ENCODE measurements at places on chromosomes 7 and 10.

DNA sequence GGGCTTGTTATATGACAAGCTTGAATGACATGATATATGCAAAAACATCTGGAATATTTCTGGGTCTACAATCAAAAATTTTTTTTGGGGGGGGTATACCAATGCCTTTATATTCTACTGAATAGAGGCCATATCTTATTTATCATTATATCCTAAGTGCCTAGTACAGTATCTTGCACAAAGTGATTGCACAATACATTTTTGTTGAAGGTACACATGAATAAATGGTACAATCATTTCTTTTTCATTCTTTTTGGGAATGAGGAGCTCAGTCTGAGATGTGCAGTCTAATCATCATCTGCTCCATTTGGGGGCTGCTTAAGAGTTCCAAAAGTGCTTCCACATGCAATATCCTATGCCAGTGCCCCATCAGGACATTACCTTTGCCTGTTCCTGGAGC, 214.6 kb downstream of the KIF20B start:
- no peak for DNase-seq

- DNase-seq, result no peak
These were observed 57.6 kb downstream of the RNLS start for GRCh38 chr10:88525371-88526069.

DNA sequence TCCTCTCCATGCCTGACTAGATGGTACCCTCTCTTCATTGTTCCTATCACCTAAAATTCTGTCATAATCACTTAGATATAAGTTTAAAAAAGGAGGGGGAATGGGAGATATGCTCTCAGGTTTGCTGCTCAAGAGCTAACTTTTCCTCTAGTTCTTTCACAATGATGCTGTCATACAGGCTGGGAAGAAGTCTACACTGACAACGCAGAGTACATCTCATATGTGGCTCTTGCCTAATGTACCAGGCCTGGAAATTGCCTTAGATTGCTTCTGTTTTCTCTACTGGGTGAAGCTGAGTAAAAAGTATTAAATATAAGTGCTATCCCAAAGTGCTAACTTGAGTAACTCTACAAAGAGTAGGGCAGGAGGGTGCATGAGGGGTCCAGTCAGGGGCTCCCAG, 43.8 kb upstream of the BET1 start:
- no peak for DNase-seq

DNA sequence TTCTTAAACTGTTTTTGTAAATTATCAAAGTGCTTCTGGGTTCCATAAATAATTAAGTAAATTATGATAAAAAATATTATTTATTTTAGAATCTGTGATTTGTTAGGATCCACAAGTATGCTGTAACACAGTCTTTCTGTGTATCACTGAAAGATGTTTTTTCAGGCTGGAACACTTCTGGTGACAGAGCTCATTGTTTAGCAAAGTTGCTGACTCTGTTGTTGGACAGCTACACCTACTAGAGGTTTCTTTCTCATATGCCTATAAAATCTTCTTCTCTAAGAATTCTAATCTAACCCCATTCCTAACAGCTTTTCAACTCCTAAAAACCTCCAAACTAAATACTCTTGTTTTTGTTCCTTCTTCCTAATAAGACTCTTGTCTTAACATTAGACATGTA, 176.8 kb downstream of the THSD7A start:
- no peak for DNase-seq

DNA sequence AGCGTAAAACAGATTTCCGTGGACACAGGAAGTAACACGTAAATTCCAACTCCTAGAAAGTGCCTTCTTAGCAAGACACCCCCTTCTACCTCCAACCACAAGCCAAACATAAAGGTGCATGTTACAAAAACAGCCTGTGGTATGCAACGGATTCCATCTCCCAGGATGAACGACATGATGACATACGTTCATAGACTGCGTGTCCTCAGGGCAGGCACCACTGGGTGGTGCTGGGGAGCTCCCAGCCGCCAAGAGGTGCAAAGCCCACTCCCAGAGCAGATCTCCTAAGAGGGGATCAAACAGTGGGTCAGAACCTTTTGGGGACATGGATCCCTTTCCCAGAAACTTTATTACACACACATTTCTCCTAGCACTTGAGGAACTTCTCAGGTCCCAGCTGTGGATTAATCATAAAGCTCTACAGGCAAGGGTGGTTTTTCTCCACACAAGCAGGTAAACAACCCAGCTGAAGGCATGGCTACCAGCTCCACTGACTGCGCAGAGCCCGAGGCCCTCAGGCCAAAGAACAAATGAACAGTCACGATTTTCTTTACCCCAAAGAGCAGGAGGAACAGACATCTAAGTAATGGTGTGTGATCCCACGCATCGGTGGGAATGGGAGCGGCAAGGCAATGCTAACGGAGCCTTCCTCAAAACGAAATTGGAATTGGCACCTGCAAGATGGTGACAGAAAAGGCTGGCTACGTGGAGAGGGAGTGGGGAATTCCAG, 13.8 kb downstream of the PSAP start:
- no peak for DNase-seq

GRCh38 chr7:112018305-112019030, 187.7 kb downstream of the DOCK4 start:
- DNase-seq, result no peak
